ENCODE measurements at places on chromosomes 13 and 19.

DNA sequence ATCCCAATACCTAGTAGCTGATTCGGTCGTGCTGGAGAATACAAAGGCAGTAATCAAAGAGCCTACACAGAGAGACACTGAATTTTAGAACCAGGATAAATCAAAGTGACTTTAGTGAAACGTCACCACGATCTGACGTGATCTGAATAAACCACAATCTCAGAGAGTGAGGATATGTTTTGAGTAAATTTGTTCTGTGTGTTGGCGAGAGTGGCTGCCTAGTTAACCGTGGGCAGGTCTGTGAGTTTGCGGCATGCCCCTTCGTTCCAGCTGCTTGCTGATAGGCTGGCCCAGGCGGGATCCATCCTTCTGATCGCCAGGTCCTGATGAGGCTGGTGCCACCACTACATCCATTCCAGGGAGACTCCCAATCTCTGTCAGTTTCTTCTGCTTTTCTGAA, 40.4 kb downstream of the LRCH1 start:
- no peak for DNase-seq

DNA sequence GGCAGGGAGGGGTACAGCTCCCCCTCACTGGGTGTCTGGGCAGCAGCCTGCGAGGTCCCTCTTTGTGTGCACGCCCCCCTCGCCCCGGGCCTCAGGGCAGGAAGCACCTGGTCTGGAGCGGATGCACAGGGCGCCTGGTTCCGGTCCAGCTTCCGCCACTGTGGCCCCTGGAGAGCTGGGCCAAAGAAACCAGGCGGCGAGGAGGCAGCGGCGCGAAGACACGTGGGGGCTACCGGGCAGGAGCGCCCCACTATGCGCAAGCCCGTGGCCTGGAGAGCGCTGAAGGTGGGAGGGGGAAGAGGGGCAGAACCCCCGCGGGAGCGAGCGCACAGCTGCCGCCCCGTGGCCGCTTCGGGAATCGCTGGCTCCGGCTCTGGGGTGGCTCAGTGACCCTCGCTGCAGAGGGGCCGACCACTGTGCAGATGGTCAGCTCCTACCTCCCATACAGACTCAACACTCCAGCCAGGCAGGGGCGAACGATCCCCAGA, 1.7 kb upstream of the LYL1 start:
- DNase-seq = no peak

GRCh38 chr19:5907241-5907640, 2.6 kb downstream of the VMAC start:
- DNase-seq = no peak

- no peak for DNase-seq
Observed at GRCh38 chr19:39941615-39942365, 7.4 kb upstream of the FCGBP start.

- DNase-seq = no peak
Observed at GRCh38 chr13:45833242-45833641, 18.3 kb downstream of the SIAH3 start.

DNA sequence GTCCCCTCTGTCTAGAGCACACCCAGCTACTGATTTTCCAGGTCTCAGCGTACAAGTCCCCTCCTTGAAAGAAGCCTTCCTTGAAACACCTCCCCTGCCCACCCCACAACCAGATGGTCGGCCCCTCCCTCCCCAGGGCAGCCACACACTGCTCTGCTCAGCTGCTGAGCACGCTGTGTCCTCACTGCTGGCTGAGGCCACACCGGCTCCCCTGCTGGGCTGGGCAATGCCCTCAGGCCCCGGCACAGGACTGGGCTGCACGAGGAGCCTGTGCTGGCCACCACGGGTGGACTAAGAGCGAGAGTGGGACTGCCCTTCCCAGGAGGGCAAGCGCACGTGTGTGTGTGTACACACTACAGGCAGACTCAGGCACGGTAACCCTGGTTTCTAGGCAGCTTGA, 11.8 kb upstream of the RSPH6A start:
- no peak for DNase-seq

- DNase-seq = no peak
Observed at GRCh38 chr13:38862443-38862842, 128.2 kb downstream of the STOML3 start.

DNA sequence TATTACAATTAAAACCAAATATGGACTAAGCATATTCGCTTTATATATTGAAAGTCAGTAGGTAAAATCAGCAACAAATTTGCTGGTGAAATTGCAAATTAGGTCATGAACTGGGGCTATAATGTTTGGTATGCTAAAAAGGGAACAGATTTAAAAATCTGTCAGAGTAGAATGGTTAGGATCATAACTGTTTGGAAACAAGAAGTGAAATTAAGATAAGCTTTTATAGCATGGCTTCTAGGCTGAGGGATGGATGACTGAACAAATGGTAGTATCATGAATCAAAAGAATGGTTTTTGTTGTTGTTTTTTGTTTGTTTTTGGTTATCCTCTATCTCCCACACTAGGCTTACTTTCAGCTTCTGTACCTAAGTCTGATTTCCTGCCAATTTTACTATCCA, 1090.4 kb downstream of the PCDH9 start:
- DNase-seq = no peak

GRCh38 chr13:45873491-45874325, 22.2 kb upstream of the SIAH3 start:
- DNase-seq = no peak

- no peak for DNase-seq
Observed at GRCh38 chr19:14402332-14403144, 16.6 kb downstream of the DDX39A start.

DNA sequence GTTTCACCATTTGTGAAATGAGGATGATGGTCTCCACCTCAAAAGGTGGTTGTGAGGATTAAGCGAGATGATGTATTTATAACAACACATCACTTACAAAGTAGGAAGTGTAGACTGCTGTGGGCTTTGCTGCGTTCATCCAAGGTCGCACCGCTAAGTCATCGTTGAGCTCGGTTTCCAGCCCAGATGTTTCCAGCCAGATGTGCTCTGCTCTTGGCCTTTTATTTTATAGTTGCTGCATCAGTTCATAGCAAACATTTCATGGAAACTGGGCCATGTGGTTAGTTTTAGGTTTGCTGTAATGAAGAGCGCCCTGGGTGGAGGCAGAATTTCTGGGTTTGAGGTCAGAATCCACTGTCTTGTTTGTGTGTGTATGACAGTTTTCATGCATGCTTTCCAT, 76.5 kb upstream of the RNF113B start:
- DNase-seq = no peak

- DNase-seq = no peak
Observed at GRCh38 chr19:16381756-16382401, 57.3 kb downstream of the KLF2 start.

GRCh38 chr13:92994056-92994455, 232.6 kb upstream of the GPC6 start:
- DNase-seq = no peak

GRCh38 chr13:79724348-79725103, 243.6 kb downstream of the NDFIP2 start:
- no peak for DNase-seq

- no peak for DNase-seq
Observed at GRCh38 chr19:48999481-49000325, 6.0 kb downstream of the RUVBL2 start.

DNA sequence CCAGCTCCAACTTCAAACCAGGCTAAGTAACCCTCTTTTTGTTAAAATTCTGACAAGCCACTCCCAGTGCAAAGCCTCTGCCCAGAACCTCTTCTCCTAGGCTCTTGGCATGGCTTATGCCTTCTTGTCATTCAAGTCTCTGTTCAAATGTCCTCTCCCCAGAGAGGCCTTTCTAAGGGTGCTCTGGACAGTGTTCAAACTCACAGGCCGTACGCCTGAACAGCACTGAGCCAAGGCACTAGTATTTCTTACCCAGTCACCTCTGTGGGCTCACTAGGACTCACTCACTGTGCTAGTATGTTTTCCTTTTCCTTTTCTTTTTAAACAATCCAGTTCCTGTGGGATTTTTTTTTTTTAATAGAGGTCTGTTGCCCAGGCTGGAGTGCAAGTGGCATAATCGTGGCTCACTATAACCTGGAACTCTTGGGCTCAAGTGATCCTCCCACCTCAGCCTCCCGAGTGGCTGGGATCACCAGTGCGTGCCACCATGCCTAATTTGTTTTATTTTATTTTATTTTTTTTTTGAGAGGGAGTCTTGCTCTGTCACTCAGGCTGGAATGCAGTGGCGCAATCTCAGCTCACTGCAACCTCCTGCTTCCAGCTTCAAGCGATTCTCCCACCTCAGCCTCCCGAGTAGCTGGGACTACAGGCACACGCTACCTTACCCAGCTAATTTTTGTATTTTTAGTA, 2.3 kb upstream of the ASF1B start:
- DNase-seq = peak; percentile 42

- no peak for DNase-seq
Observed at GRCh38 chr19:11199517-11199916, 2.2 kb upstream of the KANK2 start.

DNA sequence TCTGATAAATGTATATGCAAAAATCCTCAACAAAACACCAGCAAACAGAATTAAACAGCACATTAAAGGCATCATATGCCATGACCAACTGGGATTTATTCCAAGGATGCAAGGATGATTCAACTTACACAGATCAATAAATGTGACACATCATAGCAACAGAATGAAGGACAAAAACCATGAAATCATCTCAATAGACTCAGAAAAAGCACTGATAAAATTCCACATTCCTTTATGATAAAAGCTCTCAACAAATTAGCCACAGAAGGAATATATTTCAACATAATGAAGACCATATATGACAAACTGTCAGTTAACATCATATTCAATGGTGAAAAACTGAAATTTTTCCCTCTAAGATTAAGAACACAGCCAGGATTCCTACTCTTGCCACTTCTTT, 691.6 kb downstream of the DIAPH3 start:
- no peak for DNase-seq

All from DMS79 (cell line).